ENCODE measurements at places on chromosomes 4 and X. TPM values are rescaled to one million over a fixed set of nuclear protein-coding genes. Genes with fewer than 3 reads are reported as not detected.

GRCh38 chr4:166324321-166324720 is 451.3 kb downstream of the TLL1 start:
- no peak for DNase-seq

DNA sequence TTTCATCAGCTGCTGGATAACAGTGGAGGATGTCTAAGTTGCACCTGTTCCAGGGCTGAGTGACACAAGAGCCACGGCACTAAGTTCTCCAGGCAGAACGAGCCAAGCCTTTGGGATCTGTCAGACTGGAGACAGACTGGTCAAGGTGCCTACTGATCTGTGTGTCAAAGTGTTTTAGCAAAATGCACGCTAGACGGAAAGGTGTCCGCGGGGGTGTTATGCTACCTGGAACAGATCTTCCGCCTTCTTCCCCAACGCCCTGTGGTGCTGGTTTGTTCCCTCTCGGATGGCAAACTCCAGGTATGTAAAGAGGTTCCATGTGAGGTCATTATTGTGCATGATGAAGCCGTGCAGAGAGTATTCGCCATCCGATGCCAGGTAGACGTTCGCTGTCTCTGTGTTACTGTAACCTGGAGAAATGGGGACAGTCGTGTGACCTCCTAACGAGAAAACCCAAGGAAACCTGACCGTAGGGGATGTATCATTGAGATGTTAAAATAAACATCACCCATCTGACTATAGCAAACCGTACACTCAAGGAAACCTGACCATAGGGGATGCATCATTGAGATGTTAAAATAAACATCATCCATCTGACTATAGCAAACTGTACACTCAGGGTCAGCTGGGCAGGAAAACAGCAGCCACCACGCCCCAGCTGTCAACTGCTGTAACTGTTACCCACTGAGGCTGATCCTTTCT is 29.7 kb upstream of the SLC25A6 start:
- DNase-seq: no peak

The TASL gene
- 0.12 TPM for polyA plus RNA-seq

The FAM47E gene
- polyA plus RNA-seq: 4.7 TPM

The ARHGAP36 gene
- polyA plus RNA-seq: not detected

The ABCB7 gene
- polyA plus RNA-seq: 14.9 TPM

The HPRT1 gene
- polyA plus RNA-seq: 29.6 TPM
